T-helper 1 cell (primary cell): ENCODE measurements at places on chromosomes 2 and 18.

- no peak for DNase-seq
Measured at GRCh38 chr18:22032392-22032961, 136.9 kb upstream of the GATA6 start.

DNA sequence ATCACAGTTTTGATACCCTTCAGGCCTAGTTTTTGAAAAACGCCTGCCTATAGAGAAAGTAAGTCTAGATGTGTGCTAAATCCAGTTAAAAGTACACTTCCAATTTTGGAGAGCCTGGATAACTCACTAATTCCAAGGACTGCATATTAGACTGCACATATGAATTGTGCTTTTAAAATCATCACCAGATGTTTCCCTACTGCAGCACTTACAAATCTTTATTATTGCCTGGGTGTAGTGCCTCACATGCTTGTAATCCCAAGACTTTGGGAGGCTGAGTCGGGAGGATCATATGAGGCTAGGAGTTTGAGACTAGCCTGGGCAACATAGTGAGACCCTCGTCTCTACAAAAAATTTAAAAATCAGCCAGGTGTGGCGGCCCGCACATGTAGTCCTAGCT lies 35.9 kb upstream of the HTR2B start:
- DNase-seq: no peak

- no peak for DNase-seq
Measured at GRCh38 chr2:85015653-85016360, 44.8 kb downstream of the KCMF1 start.

GRCh38 chr2:11875481-11875880 lies 129.0 kb downstream of the LPIN1 start:
- DNase-seq: no peak

GRCh38 chr2:46336283-46336959 lies 39.2 kb downstream of the EPAS1 start:
- DNase-seq: no peak

GRCh38 chr2:168490015-168490874 lies 34.2 kb downstream of the CERS6 start:
- no peak for DNase-seq

GRCh38 chr18:77044866-77045664 lies 87.5 kb downstream of the MBP start:
- no peak for DNase-seq

GRCh38 chr2:233470011-233470687 lies 96.4 kb downstream of the USP40 start:
- DNase-seq: no peak

- DNase-seq: no peak
Measured at GRCh38 chr2:125424266-125424785, 1231.6 kb upstream of the GYPC start.

GRCh38 chr2:69196327-69197117 lies 183.5 kb downstream of the ANTXR1 start:
- DNase-seq: no peak

DNA sequence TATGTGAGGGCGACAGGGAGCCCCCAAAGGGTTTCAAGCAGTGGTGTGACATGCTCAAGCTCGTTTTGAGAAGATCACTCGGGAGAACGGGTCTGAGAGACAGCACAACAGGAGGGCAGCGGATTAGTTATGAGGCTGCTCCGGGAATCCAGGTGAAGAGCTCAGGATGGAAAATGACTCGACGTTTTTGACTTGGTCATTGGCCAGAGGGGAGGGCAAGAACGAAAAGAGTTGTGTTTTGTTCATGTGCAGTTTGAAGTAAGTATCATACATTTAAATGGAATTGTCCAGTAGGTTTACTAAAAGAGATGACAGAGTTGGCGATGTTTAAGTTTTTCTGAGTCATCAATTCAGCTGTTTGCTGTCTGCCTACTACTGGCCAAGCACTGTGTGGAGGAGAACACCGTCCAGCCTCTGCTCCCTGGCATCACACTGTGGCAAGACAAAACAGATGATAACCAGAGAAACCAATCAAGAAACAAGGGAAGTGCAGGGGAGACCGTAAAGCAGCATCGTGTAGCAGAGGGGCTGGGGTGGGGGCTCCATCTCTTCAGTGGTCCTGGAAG lies 25.3 kb upstream of the ANXA4 start:
- DNase-seq: no peak

- DNase-seq: no peak
Measured at GRCh38 chr2:226515344-226516055, 284.1 kb downstream of the IRS1 start.

DNA sequence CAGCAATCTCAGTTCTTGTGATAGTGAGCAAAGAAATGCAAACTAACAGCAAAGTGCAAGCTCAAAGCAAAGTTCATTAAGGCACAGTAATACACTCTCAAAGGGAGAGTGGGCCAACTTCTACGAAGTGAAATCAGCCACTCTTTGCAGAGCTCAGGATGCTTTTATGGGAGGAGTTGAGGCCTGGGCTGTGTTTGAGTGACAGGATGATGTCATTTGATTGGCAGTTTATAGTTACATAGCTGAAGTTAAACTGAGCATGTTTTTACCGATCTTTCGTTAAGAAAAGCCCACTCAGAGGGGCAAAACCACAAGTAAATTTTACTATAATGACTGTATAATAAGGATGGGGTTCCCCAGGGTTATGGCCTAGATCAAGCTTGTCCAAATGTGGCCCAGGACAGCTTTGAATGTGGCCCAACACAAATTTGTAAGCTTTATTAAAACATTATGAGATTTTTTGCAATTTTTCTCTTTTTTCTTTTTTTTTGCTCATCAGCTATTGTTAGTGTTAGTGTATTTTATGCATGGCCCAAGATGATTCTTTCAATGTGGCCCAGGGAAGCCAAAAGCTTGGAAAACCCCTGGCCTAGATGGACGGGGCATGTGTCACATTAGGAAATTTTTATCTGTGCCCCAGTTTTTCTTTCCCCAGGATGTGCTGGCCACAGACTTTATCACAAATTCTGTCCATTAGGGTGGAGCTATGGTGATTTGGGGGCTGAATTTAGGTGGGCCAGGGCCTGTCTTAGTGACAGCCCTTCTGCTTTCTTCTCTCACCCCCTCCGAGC lies 8.3 kb upstream of the DNAH7 start:
- DNase-seq: no peak

- no peak for DNase-seq
Measured at GRCh38 chr2:12990523-12990922, 273.8 kb downstream of the TRIB2 start.

DNA sequence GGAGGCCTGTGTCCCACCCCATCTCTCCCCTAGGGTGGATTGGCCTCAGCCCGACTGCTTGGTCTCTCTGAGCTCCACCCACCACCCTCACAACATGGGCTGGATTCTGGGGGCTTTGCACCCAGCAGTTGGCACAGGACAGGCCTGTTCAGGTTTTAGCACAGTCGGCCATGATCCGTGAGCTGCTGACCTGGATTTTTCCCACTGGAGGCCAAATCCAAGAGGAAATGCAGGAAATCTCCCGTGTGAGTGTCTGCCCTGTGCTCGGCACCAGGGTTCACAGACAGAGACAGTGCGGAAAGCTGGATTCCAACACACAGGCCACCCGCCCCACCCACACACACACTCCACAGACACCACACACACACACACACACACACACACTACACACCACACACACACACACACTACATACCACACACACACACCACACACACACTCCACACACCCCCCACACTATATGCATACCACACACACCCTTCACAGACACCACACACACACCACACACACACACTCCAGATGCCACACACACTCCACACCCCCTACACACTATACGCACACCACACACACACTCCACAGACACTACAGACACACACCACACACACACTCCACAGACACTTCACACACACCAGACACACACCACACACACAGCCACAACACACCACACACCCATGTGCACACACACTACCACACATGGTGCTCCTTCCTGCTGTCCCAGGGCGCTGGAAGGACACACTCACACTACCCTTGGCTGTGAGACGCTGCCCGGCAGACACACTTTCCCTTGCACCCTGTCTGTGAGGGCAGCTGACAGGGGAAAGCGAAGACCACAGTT lies 14.1 kb downstream of the MBP start:
- no peak for DNase-seq

- DNase-seq: no peak
Measured at GRCh38 chr2:39283561-39283960, 39.8 kb upstream of the CDKL4 start.

- no peak for DNase-seq
Measured at GRCh38 chr2:236526455-236527158, 43.0 kb upstream of the ACKR3 start.

DNA sequence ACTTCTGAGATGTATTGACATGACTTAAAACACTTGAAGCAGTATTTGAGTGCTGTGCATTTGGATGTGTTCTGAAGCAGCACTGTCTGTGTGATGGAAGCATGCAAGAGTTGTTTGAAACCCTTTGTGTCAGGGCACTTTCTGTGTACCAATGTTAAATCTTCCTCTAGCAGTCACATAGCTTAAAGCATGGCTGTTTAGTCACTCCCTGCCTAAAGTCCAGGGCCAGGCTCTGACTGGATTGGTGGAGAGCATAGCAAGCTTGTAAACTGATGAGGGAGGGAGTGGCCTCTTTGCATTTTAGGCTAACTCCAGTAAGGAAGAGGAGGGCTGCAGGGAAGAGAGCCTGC lies 73.5 kb downstream of the MYO1B start:
- no peak for DNase-seq
